ENCODE measurements at places on chromosomes 3 and 15.

- H3K4me3 ChIP-seq = no peak overlapping the region
- no peak for DNase-seq
- H3K27ac ChIP-seq = no peak overlapping the region
- H3K4me1 ChIP-seq = no peaks in the 10 kb centered on the region
Observed at GRCh38 chr3:24400450-24400849, 94.2 kb downstream of the THRB start.

DNA sequence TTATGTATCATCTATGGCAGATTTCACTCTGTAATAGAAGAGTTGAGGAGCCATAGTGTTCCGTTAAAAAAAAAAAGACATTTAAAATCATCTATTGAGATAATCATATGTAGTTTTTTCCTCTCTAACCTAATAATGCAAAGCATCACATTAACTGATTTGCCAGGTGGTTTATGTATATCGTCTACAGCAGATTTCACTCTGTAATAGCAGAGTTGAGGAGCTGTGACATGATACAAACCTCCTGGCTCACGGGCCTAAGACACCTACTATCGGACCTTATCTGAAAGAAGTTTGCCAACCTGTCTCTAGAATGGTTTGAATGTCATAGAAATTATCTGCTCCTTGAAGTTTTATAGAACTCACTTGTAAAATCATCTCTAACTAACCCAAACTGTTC, 29.8 kb downstream of the CDCP1 start:
- peaks cover 3% of the 10 kb centered on the region for H3K4me1 ChIP-seq
- H3K27ac ChIP-seq = no peak overlapping the region
- H3K4me3 ChIP-seq = no peak overlapping the region
- peaks cover 18% of the 10 kb centered on the region for H3K36me3 ChIP-seq
- H3K27me3 ChIP-seq = no peaks in the 10 kb centered on the region

DNA sequence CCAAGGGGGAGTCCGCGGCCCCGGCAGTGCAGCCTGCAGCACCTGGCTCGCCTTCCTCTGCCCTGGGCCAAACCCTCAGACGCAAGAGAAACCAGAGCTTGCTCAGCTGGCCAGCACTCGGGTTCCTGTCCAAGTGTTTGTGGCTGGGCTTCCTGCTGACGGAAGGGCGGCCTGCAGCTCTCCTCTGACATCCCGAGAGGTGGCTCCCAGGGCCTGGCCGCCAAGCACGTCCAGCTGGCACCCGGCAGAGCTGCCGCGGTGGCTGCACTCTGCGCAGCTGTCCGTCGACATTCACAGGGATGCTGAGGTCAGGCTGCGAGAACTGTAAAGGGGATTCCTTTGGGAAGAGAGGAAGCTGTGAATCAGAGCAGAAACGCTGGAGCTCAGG, 85.6 kb downstream of the CPN2 start:
- peak overlapping the region; percentile 76 for H3K27ac ChIP-seq
- peak; percentile 94 for DNase-seq
- H3K36me3 ChIP-seq = no peaks in the 10 kb centered on the region
- H3K4me3 ChIP-seq = peak overlapping the region; percentile 54

- H3K27me3 ChIP-seq = peaks cover 28% of the 10 kb centered on the region
- H3K4me1 ChIP-seq = peaks cover 3% of the 10 kb centered on the region
- no peak overlapping the region for H3K27ac ChIP-seq
- H3K36me3 ChIP-seq = no peaks in the 10 kb centered on the region
- H3K4me3 ChIP-seq = no peak overlapping the region
Observed at GRCh38 chr3:59641169-59641899, 591.5 kb upstream of the CFAP20DC start.

DNA sequence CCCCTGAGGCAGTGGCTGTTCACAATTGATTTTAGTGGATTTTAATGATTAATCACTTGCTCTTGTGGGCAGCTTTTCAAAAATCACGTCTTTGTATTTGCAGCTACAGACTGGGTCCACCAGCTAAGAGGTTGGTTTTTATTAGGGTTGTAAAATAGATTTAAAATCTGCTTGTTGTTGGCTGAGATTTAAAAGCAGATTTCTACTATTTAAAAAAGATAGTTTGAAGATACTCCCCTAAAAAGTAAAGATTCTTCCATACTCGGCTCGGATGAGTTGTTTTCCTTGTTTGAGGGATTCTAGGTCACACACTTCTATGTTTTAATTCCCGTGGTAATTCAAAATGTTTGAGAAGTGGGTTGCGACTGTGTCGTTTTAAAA, 1.7 kb downstream of the KLHL24 start:
- peak overlapping the region; percentile 82 for H3K4me3 ChIP-seq
- H3K27me3 ChIP-seq = no peaks in the 10 kb centered on the region
- no peak for DNase-seq
- peaks cover 2% of the 10 kb centered on the region for H3K4me1 ChIP-seq

DNA sequence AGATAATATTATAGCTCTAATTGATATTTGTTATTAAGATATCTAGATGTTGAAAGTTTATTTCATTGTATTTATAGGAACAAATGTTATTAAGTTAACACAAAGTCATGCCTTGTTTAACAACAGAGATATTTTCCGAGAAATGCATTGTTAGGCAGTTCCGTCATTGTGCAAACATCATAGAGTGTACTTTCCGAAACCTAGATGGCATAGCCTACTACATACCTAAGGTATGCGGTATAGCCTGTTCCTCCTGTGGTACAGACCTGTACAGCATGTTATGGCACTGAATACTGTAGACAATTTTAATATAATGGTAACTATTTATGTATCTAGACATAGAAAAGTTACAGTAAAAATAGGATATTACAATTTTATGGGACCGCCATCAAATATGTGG, 114.3 kb downstream of the NAALADL2 start:
- DNase-seq = no peak
- no peaks in the 10 kb centered on the region for H3K4me1 ChIP-seq
- no peak overlapping the region for H3K4me3 ChIP-seq
- no peak overlapping the region for H3K27ac ChIP-seq

- DNase-seq = no peak
- H3K4me1 ChIP-seq = no peaks in the 10 kb centered on the region
- H3K4me3 ChIP-seq = no peak overlapping the region
- H3K27me3 ChIP-seq = no peaks in the 10 kb centered on the region
- H3K36me3 ChIP-seq = no peaks in the 10 kb centered on the region
- no peak overlapping the region for H3K27ac ChIP-seq
Observed at GRCh38 chr3:94693997-94694640, 631.3 kb downstream of the NSUN3 start.

- no peaks in the 10 kb centered on the region for H3K4me1 ChIP-seq
- H3K4me3 ChIP-seq = no peak overlapping the region
- no peaks in the 10 kb centered on the region for H3K36me3 ChIP-seq
- H3K27me3 ChIP-seq = no peaks in the 10 kb centered on the region
- no peak overlapping the region for H3K27ac ChIP-seq
- DNase-seq = no peak
Observed at GRCh38 chr3:192010490-192010889, 549.5 kb downstream of the PYDC2 start.

DNA sequence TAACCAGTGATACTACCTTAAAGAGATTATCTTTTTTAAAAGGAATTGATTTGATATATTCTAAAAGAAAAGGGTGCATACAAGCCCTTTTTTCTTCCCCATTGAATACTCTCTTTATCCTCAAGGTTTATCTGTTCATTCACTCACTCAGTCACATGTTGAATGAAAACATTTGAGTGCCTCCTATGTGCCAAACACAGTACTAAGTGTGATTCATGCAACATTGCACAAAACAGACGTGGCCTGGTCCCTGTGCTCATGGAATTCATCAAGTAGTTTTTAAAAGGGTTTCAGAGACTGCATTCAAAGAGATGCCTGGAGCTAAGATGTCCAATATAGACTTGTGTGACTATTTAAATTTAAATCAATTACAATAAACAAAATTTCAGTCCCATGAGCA, 462.2 kb upstream of the MDFIC2 start:
- no peaks in the 10 kb centered on the region for H3K36me3 ChIP-seq
- DNase-seq = no peak
- no peaks in the 10 kb centered on the region for H3K4me1 ChIP-seq
- no peak overlapping the region for H3K27ac ChIP-seq

DNA sequence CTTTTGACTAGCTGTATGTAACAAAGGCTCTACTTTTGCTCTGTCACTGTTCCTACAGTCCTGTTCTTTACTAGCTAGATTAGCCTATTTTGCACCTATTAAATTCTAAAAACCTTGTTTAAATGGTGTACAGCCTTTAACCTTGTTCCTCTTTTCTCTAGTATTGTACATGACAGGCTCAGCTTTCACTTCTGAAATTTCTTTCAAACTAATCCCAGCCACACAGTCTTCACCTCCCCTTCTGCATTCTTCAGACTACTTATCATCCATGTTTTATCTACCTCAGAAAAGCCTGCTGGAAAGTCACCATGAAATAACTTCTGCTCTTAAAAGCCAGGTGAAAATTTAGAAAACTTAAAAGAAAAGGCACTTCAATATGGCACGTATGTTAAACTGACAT, 122.4 kb downstream of the NECTIN3 start:
- peaks cover 2% of the 10 kb centered on the region for H3K4me1 ChIP-seq
- H3K27ac ChIP-seq = no peak overlapping the region
- H3K36me3 ChIP-seq = peaks cover 5% of the 10 kb centered on the region
- no peak overlapping the region for H3K4me3 ChIP-seq

DNA sequence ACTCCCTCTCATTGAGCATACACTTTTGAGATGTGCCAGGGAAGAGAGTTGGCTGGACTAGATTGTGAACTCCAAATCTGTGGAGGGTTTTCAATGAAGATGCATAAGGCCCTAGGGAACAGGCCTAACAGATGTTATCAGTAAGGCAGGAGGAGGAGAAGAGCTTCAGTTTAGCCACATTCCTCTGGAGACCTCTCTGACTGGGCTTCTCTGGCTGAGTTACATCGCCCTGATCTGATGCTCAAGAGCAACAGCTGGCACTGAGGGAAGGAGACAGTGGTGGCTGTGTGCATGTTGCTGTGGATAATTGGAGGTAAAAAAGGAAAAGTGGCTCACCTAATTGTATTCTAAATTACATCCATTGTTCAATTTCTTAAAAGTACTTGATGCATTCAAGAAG, 206.4 kb upstream of the CFAP20DC start:
- no peaks in the 10 kb centered on the region for H3K27me3 ChIP-seq
- H3K4me1 ChIP-seq = no peaks in the 10 kb centered on the region
- peak; percentile 22 for DNase-seq
- H3K27ac ChIP-seq = no peak overlapping the region
- no peak overlapping the region for H3K4me3 ChIP-seq
- no peaks in the 10 kb centered on the region for H3K36me3 ChIP-seq

GRCh38 chr15:89198934-89199333, 22.4 kb downstream of the RLBP1 start:
- peaks cover 3% of the 10 kb centered on the region for H3K4me1 ChIP-seq
- DNase-seq = no peak
- no peak overlapping the region for H3K4me3 ChIP-seq
- peaks cover 71% of the 10 kb centered on the region for H3K36me3 ChIP-seq

- H3K36me3 ChIP-seq = peaks cover 18% of the 10 kb centered on the region
- H3K27ac ChIP-seq = peak overlapping the region; percentile 95
- H3K4me1 ChIP-seq = peaks cover 8% of the 10 kb centered on the region
Observed at GRCh38 chr15:39579487-39580116, 1.3 kb upstream of the THBS1 start.

DNA sequence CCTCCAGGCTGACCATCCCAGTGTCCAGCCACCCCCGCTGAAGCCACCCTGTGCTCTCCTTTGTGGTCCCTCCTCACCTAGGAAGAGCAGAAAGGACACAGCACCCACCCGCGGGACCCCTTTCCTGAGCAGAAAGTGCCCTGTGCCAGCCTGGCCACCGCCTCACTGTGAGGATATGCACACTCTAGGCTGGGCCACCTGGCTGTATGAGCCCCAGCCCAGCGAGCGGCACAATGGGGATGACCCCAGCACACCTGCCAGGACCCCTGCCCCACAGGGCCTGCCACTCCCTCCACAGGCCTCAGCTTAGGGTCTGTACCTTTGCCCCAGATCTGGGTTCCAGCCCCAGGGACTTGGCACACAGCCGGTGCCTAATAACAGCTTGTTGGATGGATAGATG, 47.9 kb upstream of the FURIN start:
- DNase-seq = no peak
- no peak overlapping the region for H3K27ac ChIP-seq
- no peak overlapping the region for H3K4me3 ChIP-seq
- H3K27me3 ChIP-seq = peaks cover 4% of the 10 kb centered on the region
